ENCODE measurements at places on chromosomes 12 and 14.

DNA sequence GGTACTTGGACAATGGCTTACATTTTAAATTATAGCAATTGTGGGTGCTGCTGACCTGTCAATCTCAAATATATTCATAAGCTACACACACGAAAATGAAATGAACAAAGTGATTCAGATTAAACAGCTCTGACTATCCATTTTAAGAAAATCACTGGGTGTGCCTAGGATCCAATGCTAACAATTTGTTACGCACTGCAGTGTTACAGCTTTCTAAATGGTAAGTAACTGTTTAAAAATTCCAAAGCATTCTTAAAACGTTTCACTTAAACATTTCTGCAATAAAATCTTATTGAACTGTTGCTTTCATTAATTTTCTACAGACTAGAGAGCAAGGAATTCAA is 18.9 kb downstream of the LMO3 start:
- no peak for DNase-seq

GRCh38 chr14:72549854-72550253 is 344.0 kb downstream of the DPF3 start:
- DNase-seq = no peak

GRCh38 chr12:118500299-118500698 is 123.9 kb downstream of the SUDS3 start:
- no peak for DNase-seq

GRCh38 chr12:60921541-60921940 is 1325.7 kb downstream of the SLC16A7 start:
- DNase-seq = no peak

DNA sequence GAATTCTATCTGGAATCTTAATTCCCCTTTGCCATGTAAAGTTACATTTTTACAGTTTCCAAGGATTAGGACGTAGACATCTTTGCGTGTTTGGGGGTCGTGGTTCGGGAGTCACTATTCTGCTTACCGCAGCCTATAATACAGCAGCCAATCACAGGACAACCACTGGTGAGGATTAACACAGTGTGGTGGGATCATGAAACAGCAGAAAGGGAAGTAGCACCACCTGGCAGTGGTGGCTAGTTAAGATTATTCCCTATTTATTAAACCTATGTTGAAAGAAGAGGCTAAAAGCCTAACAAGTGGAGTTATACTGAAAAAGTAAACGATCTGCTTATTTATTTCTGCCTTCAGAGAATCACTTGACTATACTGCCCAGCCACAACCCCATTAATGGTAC is 71.7 kb downstream of the IPO8 start:
- DNase-seq = no peak

- no peak for DNase-seq
Observed at GRCh38 chr14:75182821-75183220, 6.4 kb upstream of the TMED10 start.

DNA sequence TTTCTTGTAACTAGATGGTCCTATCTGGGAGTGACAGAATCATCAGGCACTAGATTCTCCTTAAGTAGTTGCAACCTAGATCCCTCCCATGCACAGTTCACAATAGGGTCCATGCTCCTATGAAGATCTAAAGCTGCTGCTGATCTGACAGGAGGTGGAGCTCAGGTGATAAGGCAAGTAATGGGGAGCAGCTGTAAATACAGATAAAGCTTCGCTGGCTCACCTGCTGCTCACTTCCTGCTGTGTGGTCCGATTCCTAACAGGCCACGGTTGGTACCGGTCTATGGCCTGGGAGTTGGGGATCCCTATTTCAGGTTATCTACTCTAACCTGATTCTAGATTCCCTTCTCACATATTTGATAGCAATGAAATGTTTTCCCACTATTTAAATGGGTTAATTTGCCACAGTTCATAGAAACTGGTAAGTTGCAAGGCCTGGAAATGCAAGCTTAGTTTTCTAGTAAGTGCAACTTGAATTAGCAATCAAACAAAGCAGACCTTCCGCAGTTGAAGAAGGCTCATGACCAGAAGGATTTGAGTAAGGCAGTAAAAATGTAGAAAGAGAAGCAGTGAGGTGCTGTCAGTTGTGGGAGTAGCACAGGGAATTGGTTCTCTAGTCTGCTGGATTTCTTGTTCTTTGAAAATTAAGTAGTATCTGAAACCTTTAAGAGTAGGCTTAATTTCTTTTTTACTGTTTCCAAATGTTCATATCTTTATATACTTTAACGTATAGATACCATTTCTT is 332.3 kb downstream of the EGLN3 start:
- no peak for DNase-seq

DNA sequence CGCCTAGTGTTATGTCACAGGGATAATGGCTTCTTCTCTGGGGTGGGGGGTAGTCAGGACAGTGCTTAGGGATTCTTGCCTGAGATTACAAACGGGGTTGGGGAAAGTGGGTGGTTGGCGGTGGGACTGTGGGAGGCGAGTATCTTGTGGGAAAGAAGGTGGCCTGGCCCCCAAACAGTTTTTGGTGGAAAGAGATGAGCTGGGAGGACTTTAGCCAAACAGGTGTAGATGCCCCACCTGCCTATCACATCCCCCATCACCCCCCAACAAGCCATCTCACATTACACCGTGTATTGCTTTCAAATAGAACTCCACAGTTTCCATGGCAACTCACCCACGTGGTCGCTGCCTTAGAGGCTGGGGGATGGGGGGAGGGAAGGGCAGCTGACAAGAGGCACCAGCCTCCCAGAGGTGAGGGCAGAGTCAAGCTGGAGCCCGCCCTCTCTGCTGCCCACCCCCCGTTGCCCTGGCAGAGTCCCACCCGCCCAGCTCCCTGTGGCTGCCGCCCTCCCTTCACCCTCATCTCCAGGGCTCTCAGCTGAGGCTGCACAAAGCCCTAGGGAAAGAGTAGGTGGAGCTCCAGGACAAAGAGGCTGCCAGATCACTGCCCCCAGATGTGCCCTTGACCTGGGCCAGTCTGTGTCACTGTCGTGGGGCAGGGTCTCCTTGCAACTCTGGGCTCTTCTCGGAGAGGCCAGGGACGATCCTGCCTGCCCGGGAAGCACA is 98.3 kb downstream of the LRRC74A start:
- peak; percentile 83 for DNase-seq

GRCh38 chr14:105383083-105383730 is 15.1 kb upstream of the TEX22 start:
- DNase-seq = no peak

- no peak for DNase-seq
Observed at GRCh38 chr14:66974397-66975025, 214.7 kb upstream of the GARIN2 start.

- DNase-seq = no peak
Observed at GRCh38 chr14:89268514-89268913, 148.5 kb downstream of the FOXN3 start.

GRCh38 chr14:32404784-32405573 is 75.9 kb downstream of the AKAP6 start:
- DNase-seq = no peak

DNA sequence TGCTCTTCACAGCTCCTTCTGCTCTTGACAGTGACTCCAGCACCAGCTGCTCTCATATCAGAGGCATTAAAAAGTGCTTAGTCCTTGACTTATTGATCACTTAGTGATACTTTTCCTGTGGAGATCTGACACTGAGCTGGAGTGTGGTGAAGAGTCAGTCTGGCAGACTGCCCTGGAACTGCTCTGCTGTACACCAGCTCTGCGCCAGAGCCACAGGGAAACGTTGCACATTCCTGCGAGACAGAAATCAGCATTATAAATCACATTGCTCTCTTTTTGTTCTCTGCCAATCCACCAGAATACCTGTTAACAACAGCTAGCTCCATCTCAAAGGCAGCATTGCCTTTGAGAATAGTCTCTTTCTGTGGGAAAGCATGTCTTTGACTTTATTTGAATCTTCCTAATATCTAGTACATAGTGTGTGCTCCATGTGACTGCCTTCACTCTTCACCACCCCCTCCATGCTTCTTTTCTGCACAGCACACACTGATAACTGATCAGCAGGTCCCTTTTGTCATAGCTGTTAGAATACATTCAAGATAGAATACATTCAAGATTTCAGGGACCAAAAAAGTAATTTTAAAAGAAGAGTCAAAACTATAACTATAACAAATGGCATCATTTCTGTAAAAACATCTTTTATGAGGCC is 48.2 kb upstream of the VSX2 start:
- DNase-seq = no peak

- no peak for DNase-seq
Observed at GRCh38 chr12:53754633-53755264, 3.0 kb upstream of the CISTR start.

GRCh38 chr12:107223821-107224220 is 130.5 kb upstream of the CRY1 start:
- no peak for DNase-seq

GRCh38 chr14:76267322-76268046 is 108.5 kb upstream of the ESRRB start:
- peak; percentile 12 for DNase-seq

DNA sequence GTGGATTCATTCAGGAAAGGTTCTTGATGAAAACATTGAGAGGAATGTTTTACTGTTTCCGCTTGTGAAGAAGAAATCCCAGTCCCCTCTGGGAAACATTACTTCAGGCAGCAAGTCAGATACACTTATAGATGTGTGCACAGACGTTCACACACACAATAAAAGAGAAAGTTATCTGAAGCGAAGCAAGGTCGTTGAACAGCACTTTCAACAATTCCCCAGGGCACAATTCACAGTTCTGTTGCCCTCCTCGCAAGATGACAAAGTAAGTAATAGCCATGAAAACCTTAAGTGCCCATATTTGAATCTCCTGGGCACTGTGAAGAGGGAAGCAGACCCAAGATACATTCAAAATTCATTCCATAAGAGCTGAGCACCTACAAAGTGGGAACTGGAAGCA is 156.6 kb upstream of the CAND1 start:
- no peak for DNase-seq

DNA sequence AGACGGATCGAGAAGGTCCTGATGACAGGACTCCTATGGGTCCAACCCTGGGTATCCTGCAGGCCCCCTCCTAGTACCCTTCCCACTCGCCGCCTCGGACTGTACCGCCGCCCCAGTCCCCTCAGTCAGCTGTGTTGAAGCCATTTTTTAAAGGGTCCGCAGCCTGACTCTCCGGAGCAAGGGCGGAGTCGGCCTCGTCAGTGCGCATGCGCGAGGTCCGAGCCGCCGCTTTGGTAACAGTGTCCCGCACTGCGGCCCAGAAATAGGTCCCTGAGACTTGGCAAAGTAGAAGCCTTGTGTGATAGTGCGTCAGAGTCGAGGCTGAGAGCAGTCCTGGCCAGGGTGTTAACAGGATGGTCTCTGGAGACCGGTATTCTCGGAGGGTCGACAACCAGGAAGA is 769.0 kb upstream of the ALG10B start:
- DNase-seq = peak; percentile 16

DNA sequence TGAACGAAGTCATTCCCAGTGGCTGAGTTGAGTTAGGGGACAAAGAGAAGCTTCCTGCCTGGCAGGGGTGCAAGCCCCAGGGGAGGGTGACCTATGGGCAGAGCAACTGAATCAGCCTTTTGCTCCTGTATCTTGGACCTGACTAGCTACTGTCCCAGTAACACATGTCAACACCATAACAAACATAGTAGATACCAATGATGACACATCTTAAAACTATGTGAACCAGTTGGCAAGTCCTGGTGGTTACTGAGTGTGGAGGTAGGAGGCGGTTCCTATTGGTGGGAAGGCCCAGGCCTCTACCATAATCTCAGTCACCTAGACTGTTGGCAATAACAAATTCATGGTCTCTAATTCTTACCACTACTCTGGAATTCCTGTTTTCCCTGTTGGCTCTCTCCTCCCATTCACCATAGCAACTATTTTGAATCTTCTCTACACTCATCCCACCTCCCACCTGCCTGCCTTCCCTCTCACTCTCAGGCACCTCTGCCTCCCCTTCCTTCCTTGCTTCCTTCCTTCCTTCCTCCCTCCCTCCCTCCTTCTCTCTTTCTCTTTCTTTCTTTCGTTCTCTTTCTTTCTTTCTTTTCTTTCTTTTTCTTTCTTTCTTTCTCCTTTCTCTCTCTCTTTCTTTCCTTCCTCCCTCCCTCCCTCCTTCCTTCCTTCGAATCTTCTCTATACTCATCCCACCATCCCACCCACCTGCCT is 8.1 kb upstream of the P2RX7 start:
- DNase-seq = no peak

DNA sequence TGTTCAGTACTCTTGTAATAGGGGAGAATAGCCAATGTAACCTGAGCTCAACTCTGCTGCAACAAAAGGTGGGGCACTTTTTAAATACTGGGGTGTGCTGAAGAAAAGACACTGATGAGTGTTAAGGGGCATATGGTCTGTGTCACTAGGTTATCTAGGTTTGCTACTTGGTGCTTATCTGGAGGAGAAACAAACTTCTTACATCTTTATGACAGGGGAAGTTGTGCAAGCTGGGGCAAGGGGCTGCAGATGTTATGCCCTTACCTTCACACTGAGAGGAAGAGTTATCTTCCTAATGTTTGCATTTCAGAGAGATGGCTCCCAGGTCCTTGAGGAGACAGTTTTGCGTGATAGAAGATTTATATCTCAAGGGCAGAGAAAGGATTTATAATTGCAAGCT is 90.9 kb upstream of the PKP2 start:
- DNase-seq = no peak

GRCh38 chr12:53770281-53770680 is 18.5 kb upstream of the CISTR start:
- no peak for DNase-seq

DNA sequence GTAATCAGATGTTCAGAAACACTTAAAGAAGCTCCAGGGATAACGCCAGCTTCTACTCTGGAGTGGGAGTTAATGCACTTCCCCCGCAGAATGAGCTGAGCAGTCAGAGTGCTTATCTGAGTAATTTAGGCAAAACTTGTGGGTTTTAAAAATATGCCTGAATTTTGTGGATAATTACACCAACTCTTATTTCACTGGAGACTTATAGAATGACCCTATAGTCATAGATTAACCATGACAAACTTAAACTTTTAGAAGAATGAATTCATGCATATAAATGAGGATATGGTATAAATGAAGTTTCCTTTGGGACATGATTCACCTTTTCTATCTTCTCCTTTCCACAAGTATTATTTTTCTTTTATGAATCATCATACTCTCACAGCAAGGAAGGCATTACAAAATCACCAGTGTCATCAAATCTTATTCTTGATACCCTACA is 241.1 kb upstream of the FBXO33 start:
- DNase-seq = no peak

DNA sequence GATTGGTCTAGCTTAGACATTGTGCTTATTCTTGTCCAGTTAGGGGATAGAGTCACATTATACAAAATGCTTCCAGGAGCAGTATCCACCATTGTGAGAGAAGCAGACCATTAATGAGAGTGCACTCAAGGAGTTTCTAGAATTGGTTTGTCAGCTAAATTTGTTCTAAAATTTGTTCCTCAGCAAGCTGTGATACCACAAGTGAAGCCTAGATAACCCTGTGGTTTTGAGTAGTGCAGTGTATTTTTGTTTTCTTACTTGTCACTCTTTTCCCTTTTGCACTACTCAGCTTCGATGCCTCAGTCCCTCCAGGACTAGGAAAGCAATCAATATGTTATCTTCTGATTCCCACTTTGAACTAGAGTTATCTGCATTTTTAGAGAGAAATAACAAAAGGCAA is 42.5 kb upstream of the AKAP6 start:
- no peak for DNase-seq
